Activated effector memory CD4-positive, alpha-beta T cell treated with anti-CD3 and anti-CD28 coated beads, Interleukin-2, amount 50 U/mL, for 16 hours (primary cell): ENCODE measurements at places on chromosomes 1 and 21.

DNA sequence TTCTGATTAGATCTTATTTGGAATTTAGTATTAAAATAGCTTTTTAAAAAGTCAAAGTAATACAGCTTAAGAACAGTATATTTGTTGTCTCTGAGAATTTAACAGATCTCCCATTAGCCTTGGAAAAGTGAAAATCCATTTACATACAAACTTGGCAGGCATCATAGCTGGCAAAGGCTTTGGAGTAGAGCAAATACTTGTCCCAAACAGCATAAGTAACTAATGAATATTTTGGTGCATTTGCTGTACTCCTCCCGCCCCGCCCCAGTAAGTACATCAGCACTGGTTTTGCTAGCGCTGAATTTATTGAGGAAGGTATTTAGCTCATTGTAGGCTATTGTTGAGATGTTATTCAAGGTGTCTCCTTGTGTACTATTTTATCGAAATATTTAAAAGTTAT, 417.7 kb upstream of the KAZN start:
- DNase-seq = no peak

GRCh38 chr1:164958982-164959768, 397.3 kb downstream of the LMX1A start:
- DNase-seq = no peak

DNA sequence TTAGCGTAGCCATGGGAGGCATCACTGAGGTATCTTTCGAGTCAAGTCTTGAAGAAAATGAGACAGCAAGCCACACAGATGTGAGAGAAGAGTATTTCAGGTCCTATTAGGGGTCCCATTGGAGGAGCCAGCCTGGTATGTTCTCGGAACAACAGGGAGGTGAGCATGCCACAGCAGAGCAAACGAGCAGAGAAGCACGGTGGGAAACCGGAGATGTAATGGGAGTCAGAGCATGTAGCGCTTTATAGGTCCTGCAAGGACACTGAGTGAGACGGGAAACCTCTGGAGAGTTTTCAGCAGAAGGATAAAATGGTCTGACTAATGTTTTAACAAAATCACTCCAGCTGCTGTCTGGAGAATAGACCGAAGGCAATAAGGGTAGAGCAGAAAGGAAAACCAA, 15.9 kb downstream of the H3-3A start:
- DNase-seq = no peak

- DNase-seq = no peak
Observed at GRCh38 chr1:205991237-205991636, 12.0 kb downstream of the RAB7B start.

GRCh38 chr1:27973771-27974416, 14.1 kb downstream of the XKR8 start:
- no peak for DNase-seq

DNA sequence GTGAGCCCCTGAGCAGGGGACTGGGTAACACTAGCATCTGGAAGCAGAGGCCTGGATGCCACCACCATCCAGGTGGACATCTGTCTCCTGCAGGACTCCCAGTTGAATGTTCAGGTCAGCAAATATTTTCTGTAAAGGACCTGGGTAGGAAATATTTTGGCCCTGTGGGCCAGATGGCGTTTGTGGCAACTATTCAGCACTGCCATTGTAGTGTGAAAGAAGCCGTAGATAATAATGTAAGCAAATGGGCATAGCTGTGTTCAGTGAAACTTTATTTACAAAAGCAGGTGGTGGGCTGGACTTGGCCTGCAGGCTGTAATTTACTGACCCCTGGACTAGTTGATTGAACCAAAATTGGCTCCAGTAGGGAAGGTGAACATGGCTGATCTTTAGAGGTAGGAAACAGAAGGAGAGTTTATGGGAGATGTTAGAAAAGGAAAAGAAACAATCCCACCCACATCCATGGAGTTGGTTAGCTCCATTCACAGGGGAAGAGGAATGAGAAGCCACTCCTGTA, 20.0 kb upstream of the CD101 start:
- no peak for DNase-seq

DNA sequence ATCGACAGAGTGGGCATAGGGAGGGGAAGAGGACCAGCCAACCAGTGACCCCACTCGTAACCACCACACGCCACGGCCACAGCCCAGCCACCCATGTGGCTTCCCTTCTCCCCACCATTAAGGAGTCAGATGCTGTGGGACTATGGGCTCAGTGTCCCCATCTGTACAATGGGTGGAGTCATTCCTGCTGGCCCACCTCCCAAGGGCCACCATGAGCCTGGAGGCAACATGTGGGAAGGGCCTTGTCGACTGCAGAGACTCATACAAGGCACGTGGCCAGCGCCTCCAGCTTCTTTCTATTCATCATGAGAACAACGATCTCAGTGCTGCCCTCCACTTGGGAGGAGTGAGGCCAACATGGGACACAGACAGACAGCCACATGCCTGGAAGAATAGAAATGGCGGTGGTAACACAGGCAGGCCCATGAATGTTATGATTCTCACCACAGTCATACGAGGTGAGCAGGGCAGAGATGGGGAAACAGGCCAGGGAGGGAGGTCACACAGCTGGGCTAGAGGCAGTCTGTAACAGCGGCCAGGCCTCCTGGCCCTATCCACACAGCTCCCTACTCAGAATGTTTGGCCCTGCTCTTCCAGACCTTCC, 16.1 kb downstream of the LRP8 start:
- DNase-seq = no peak

DNA sequence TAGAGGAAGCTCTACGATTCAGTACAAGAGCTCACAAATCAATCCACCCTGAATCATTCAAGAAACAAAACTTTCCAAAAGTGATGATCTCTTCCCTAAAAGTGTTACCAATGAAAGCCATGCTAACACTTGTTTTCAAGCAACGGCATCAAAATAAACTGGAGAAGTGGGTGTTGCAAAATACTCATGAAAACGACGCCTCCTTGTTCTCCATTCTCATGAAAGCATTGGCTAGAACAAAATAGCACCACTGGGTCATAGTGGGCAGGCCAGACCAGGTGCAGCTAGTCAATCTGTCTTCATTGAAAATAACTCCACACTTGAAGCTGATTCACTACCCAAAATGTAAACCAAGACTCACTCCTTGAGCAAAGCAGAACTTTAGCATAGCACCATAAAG, 4.3 kb downstream of the TIAM1 start:
- DNase-seq = no peak

DNA sequence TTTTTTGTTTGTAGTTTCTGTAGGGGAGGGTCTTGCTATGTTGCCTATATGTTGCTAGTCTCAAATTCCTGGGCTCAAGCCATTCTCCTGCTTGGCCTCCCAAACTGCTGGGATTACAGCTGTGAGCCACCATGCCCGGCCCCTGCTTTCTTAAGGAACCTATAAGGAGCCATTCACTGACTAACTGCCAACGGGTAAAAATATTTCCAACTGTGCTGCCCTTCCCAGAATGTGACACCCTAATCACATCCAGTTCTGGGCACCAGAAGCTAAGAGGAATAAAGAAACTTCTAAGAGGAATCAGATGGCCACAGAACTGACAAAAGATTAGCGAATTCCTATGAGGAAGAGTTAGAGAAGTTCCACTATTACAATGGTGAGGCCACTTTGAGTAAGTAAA, 6.4 kb downstream of the SYPL2 start:
- DNase-seq = no peak

GRCh38 chr1:166141969-166142368, 24.8 kb downstream of the FAM78B start:
- DNase-seq = no peak

DNA sequence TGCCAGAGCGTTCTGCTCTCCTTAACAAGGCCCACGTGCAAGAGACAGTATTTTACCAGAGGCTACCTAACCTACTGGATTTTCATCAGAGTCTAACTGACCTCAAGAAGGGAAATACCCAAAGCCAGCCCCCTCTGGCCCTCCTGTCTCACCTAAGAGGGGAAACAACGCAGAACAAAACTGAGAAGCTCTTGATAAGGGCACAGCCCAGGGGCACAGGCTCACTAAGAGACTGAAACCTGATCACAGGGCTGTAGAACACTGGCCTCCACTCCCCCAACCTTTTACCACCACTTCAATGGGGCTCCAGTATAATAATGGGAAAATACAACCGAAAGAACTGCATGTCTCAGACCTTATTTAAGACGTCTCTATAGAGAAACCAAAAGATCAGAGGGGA, 449.5 kb upstream of the CAMK1G start:
- DNase-seq = no peak

DNA sequence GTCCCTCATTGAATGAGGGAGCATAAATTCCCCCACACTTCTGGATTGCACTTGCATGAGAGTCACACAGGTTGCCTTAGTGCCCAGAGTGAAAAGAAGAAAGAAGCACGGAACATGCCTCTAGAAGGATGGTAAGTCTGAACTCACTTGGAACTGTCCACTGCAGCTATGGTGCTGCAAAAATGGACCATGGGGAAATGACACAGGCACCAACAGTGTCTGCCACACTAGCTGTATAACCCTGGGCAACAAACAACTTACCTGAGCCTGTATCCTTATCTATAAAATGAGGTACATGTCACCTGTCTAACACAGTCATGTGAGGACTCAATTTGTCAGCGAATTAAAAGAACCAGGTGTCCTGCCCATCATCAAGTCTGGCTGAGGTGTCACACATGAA, 50.7 kb downstream of the PALMD start:
- DNase-seq = no peak

GRCh38 chr1:59077466-59078069, 219.3 kb upstream of the FGGY start:
- DNase-seq = no peak

- no peak for DNase-seq
Observed at GRCh38 chr21:44514746-44515358, 25.1 kb downstream of the KRTAP10-1 start.

GRCh38 chr1:39995973-39996393, 41.0 kb downstream of the MFSD2A start:
- DNase-seq = no peak

DNA sequence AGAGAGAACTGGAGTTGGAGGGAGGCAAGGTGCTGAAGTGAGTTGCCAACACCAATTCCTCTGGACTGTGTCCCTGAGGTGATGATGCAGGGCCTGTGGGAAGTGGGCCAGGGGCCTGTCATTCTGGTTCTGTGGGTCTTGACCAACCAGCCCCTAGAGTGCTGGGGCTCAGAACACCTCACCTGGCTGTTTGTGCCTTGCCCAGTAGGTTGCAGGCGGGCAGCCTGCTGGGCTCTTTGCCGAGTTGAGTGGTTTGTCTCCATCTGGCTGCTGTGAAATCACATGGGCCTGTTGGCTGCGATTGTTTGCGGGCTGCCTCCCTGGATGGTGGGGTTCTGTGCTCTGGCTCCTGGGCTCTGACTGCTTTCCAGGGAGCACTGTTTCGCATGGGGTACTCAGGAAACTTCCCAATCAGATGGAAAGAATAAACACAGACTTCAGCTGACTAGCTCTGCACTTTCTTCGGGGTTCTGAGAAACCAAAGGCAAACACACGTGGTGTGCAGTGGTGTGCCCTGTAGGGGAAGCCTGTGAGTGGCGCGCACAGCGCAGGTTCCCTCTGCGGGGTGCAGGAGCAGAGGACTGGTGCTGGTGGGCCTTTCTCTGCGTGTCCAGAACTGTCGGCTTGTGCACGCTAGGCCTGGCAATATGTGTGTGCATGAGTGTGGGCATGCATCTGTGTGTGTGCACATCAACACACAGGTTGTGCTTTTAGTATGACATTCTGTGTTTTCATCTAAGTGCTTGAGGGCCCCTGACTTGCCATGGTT, 95.1 kb downstream of the RHOU start:
- no peak for DNase-seq

DNA sequence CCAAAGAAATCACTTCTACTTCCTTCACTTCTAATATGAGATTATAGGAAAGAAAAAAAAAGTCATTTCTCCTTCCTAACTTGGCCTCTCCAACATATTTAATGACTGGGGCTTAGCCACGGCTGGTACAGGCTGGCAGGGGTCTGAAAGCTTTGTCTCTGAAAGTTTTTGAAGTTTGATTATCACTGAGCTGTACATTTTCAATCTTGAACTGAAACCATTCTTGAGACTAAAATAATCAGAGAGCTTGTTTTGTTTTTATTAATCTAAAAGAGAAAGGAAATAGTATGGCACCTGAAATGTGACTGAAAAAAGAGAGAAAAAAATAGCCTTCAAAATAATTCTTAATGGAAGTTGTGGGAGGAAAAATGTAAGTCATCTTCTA, 3.8 kb upstream of the KRTAP19-8 start:
- no peak for DNase-seq

DNA sequence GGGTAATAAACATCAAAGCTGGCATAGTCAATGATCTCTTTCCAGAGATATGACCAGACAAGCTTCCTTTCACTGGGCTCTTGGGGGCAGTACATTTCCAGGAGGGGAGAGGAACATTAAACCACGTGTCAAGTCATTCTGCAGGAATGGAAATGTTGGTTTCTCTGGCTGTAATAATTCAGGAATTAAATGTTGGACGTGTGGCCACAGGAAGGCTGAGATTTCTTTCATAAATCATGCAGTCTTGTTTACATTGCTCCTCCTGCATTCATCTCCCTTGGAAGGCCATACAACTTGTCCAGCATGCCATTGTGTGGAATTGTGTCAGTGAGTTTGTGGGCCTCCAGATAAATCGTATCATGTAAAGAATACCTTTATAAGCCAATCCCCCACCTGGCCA, 259.2 kb downstream of the ADGRL2 start:
- DNase-seq = no peak

DNA sequence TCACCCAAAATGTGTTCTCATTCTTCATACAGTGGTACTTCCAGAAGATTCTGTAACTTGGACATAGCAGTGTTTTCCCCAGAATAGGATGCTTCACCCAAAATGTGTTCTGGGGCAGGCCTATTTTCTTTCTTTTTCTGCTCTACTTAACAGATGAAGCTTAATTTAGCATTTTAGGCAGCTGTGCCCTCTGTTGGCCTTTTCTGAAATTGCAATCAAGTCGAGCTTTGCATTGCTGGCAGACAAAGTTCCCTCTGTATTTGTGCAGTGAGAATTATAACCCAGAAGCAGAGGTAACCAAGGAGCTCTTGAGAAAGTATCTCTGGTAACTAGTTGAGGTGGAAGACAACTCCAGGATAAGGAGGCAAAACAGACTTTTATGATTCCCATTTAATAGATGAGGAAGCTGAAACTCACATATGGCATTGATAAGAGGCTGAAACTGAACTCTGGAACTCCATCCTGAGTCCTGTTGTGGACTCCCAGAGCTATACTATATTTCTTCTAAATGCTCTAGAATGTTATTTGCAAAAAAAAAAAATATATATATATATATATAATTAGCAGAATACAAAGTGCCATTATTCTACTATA, 50.3 kb upstream of the L1TD1 start:
- no peak for DNase-seq

DNA sequence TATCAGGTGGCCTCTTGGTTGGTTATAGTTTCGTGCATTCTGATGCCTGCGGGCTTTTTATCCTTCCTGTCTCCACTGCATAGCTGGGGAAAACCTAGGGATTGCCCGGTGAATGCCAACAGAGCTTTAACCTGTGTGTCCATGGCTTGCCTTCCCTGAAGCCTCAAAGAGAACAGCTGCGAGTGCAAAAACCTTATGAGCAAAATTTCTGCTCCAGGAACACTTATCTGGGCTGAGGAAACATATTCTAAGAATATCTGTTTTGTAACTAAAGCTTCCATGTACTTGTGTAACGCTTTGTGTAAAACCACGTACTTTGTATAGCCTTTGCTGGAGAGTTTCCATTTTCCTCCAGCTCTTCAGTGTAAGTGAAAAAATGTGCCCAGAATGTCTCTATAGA, 7.2 kb downstream of the CNST start:
- DNase-seq = no peak
